ENCODE measurements at places on chromosomes 16 and 17.

- DNase-seq = no peak
These were observed 95.2 kb downstream of the C16orf78 start for GRCh38 chr16:49468611-49469310.

DNA sequence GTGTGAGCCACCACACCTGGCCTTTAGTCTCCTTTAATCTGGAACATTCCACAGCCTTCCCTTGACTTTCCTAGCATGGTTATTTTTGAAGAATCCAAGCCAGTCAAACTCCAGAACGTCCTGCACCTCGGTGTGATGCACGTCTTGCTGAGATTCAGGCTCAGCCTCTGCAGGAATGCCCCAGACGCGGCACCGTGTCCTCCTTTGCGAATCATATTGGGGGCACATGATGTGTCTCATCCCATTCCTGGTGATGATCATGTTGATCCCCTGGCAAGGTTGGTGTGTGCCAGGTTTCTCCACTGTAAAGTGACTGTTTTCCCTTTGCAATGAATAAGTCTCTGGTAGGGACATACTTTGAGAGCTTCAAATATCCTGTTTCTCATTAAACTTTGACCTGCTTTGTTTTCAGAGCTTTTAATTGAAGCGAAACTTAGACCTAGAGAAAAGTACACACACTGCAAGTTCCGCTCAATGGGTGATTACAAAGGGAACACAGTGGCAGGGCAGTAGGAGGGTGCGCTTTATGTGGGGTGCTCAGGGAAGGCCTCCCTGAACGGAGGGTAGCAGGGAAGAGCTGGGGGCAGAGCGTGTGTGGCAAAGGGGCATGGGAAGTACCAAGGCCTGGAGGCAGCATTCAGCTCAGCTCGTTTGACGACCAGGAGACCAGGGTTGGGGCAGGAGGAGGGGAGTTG, 9.6 kb upstream of the ATP2C2 start:
- no peak for DNase-seq

DNA sequence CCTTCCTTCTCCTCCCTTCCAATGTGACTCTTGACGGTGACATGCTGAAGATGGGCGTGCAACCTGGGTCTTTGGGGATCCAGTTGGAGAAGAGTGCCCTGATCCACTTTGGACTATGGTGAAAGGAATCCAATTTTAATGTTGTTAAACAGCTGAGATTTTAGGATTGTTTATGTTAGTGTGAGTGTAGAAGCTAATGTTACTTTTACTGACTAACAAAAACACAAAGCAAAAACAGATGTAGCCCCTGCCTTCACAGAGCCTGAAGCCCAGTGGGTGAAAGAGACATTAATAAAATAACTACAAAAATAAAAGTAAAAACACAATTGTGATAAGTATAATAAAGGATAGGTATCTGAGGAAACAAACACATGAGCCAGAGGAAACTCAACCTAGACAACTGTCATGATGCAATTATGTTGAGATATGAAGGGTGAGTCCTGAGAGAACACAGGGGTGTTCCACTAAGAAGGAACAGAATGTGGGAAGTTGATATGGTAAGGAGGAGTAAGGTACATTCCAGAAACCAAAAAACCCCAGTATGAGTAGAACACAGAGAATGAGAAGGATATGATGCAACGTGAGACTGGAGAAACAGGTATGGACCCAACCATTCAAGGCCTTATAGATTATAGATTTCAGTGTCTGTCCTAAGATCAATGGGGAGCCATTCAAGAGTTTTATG, 115.1 kb upstream of the PMFBP1 start:
- DNase-seq = no peak

GRCh38 chr16:8109510-8110369, 480.6 kb downstream of the TMEM114 start:
- DNase-seq = peak; percentile 79

DNA sequence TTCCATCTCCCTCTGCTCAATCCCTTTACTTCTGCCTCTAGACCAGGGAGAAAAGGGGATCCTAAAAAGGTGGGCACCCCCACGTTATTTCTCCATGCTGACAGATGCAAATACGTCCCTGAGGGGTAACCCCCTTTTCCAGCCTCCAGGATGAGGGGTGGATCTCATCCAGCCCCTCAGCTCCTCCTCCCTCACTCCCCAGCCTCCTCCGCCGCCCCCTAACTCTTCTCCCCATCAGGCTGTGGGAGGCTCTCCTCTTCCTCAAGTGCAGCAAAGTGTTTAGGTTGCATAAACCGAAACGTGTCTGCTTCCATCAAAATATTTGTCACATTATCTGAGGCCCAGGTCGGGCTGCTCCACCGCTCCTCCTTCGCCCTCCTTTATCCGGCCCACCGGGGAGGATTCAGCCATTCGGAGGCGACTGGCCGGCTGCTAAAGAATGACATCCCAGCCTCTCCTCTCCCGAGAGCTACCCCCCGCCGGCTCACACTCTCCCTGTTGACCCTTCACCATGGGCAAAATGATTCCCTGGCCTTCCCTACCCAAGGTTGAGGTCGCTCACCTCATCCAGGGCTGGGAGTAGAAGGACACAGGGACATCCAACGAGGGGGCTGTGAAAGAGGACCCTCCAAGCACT, 1.2 kb upstream of the C1QL1 start:
- no peak for DNase-seq

DNA sequence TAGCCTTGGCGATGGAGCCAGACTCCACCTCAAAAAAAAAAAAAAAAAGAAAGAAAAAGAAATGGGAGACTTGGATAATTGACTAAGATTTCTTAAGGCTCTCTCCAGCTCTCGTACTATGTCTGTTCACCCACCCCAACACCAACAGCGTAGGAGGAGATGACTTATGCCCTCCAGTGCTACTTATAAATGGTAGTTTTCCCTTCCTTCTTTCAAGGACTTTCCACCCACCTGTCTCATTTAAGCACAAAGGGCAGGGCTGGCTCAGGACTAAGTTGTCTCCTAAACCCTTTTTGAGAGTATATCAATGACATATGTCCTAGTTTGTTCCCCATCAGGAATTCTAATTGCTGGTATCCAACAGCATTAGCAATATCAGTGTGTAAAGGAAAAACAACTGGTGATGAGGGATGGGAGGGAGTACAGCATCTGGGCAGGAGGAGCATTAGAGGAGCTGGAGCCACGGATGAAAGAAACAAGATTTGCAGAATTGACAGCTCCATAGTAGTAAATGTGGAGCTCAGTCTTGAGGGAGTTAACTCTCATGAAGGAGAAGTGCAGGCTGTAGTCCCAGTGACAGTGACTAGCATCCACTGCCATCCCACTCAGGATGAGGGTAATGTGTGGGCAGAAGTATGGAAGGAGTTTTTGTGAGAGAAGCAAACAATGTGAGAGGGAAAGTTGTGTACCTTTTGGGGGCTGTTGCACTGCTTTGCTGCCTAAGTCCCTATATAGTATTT, 17.2 kb downstream of the UBE2Z start:
- DNase-seq = no peak

GRCh38 chr16:54285414-54286089, 1.0 kb downstream of the IRX3 start:
- DNase-seq = no peak

DNA sequence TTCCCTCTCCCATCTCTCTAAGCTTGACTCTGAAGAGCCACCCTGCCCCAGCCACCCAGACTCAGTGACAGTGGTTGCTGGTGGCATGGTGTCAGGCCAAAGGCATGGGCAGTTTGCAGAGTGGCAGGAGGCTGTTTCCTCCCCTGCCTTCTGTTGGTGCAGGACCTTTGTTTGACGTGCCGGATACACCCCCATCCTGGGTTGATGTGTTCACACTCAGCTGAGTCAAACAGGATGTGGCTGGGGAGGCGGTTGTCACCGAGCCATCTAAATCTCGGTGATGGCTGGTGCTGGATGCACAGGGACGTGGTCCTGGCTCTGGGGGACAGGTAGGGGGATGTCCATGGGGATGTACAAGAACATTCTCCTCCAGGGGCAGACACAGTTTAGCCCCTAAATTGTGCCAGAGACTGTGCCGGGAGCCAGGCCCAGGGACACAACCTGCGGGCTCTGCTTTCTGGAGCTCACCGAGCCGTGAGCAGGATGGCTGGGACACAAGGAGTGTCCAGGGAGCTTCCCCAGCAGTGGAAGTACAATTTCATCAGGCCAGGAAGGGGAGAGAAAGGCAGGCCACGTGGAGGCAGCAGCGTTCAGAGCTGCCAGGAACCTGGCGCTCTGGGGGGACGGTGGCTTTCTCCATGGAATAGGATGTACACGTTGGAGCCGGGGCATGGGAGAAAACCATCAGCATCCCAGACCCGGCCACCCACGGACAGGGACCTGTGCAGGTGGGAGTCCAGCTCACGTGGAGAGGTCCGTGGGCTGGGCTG, 264.2 kb downstream of the SEC14L1 start:
- no peak for DNase-seq

GRCh38 chr16:47463771-47464624, 2.9 kb downstream of the PHKB start:
- DNase-seq = no peak

DNA sequence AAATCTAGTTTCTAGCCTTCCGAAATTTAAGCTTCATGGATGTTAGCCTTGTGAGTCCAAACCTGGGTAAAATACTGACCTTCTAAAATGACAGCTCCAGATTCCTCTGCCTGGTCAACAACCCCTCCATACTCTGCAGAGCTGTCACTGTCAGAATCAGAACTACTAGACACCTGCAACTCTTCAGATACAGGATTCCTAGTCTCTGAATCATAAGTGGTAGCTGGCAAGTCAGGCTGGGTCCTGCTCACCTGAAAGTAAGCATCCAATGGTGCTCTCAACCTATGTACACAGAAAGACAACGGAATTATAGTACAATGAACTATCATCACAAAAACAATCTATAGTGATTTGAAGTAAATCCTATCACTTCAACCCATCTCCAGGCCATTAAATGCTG, 14.8 kb downstream of the RFWD3 start:
- no peak for DNase-seq

DNA sequence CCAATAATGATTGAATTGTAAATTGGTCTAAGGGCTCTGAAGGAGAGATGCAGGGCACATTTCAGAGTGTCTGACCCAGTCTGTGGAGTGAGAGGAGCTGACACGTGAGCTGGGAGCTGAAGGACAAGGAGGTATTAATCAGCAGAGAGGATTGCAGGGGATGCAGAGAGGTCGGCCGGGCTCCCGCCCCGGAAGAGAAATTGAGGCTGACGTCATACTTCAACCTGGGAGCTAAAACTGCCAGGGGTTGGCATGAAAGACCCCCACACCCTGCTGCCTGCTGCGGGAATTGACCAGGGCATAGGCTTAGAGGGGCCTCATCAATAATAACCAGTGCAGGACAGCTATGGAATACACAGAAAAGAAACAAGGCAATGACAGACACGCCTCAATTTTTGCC, 53.6 kb upstream of the CLEC19A start:
- no peak for DNase-seq

DNA sequence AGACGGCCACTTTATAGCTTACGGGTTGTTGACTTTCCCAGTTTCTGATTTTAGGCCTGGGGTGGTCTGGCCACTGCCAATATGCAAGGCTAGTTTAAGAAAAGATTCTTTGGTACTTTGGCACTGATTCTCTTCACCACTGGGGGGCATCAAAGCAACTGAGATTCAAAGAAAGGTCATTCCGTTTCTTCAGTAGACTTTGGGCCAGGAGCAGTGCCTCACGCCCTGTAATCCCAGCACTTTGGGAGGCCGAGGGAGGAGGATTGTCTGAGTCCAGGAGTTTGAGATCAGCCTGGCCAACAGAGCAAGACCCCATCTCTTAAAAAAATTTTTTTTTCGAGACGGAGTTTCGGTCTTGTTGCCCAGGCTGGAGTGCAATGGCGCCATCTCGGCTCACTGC, 53.0 kb downstream of the RPA1 start:
- peak; percentile 40 for DNase-seq

DNA sequence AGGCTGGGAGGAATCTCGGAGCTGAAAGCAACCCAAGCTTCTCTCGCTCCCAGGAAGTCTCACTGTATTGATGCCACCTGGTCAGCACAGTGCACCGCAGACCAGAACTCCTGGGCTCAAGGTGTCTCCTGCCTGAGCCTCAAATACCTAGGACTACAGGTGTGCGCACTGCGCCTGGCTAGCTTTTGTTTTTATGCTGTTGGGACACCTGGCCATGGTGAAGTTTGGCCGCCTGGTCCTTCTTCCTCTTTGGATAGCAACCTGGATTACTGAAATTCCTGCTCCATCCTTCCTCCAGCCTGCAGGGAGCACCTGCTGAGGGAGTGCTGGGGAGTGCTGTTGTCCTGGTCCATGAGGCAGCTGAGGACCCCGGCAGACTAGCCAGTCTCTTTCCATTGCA, 56.6 kb downstream of the COTL1 start:
- DNase-seq = no peak

- DNase-seq = no peak
These were observed 130.6 kb downstream of the MGAT5B start for GRCh38 chr17:76998839-76999238.

GRCh38 chr16:50681021-50681885, at the start of gene SNX20:
SNX20 (minus strand) TSS chr16:50681312; CDS start chr16:50677526, 3,786 bp downstream.
- no peak for DNase-seq

GRCh38 chr16:55301385-55302008, 22.5 kb upstream of the IRX6 start:
- DNase-seq = no peak

DNA sequence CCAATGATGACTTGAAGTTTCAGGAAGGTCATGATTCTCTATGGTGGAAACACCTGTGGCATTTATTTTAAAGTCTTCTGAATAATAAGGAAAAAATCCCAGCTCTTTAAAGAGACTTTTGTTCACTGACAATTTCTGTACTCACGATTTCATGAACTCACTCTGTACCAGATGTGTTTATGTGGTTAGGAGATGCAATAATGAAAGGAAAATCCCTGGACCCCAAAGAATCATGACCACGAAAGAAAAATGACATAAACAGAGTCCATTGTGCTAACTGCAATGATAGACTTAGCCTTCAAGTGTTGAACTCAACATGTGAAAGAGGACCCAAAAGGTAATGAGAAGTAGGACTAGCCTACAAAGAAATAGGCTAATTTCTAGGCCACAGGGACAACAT, 947.5 kb downstream of the CDH11 start:
- no peak for DNase-seq

DNA sequence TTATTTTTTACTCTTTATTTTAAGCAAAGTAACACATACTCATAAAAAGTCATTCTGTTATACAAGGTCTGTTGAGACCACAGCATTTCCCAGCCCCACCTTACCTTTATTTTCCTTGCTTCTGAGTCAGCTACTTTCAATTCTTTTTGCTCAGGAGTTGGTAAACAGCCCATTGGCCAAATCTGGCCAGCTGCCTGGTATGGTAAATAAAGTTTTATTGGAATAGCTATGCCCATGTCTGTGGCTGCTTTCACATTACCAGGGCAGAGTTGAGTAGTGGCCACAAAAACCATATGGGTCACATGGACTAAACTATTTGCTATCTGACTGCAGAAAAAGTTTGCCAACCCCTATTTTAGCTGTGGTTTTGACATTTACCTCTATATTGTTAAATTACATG, 3.4 kb upstream of the NSRP1 start:
- no peak for DNase-seq

DNA sequence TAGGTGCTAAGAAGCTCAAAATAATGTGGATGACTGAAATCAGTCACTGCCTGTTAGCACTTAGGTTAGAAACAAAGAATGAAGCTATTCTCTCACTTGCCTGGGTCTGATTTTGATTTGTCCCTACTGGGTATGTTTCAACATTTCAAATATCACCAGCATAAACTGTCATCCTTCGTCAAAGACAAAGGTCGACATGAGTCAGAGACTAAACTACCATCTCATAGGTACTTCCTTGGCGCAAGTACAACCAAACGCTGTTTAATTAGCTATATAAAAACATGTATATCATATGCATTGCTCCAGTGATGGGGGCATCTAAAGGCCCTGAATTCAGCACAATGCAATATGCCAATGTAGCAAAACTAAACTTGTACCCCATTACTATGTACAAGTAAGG, 4.0 kb downstream of the AKTIP start:
- no peak for DNase-seq
